A172 (cell line): ENCODE measurements at places on chromosomes 3 and 15.

DNA sequence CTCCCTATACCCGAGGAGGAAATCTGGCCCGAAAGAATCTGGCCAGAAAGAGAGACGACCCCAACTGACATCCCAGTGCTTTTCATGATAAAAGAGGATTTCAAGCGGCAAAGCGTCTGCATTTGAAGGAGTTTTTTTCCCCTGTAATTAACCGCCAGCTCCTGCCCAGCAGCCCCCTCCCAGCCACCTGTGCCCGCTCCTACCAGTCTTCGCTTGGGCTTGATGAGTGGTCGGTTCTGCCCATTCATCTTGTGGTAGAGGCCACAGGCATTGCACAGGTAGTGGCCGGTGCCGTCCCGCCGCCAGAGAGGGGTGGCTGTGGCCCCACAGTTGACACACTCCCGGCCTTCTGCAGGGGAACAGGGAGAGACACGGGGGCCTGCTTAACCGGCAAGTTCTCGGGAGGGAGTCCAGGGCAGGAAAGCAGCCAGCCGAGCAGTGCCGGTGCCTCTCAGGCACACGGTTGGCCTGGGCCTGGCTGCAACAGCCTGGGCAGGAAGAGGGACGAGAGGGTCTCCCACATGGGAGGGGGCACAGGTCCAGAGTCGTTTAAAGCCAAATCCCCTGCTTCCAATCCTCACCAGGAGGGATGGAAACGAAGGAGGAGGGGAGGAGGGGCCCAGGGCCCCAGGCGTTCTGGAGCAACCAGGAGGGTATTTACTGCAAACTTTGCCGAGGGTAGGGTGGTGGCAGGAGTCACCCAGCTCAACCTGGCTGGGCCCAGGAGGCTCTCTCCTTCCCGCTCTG, 9.2 kb downstream of the GATA2 start:
- DNase-seq = no peak

DNA sequence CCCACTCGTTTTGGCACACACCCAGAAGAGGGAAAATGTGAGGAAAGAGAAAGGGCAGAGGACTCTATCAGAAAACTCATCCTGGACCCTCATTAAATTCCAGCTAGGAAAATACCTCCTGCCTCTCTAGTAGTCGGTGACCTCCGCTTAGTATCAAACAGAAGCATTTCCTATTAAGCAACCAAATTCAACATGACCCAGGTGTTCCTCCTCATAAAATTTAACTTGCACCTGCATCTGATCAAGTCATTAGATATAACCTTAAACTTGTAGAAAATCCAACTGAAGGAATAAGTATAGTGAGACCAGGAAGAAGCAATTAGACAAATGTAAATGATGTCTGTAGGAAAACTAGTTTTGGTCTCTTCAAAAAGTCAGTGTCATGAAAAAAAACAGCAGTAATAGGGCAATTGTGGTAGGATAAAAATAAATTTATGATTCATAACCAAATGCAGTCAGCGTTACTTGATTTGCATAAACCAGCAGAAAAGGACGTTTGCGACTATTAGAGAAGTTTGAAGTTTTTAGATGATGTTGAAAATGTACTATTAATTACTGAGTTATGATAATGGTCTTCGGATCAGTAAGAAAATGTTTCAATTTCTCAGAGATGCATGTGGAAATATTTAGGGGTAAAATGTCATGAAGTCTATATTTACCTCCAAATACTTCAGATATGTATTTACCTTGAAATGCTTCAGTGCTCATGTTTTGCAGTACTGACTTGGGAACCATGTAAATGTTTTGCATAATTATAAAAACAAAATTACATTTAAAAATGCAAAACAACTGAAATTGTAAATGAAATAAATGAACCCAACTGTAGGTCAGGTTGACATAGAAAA, 44.6 kb downstream of the LDHAL6B start:
- DNase-seq = no peak

DNA sequence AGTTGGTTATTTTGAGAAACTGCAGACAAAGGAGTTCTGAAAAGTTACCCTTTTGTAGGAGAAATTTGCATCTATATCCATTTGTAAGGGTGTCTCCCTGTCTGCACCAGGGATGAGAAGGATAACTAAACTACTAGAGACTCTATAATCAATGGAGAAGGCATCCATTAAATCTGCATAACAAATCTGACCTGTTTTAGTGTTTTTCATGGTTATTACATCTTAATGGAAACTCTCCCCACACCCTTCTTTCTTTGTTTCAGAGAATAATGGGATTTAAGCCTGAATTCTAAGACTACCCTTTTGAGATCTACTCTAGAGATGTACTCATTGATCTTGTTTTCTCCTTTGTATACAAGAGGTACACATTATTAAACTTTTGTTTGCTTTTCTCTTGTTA, 82.0 kb upstream of the DAZL start:
- no peak for DNase-seq

DNA sequence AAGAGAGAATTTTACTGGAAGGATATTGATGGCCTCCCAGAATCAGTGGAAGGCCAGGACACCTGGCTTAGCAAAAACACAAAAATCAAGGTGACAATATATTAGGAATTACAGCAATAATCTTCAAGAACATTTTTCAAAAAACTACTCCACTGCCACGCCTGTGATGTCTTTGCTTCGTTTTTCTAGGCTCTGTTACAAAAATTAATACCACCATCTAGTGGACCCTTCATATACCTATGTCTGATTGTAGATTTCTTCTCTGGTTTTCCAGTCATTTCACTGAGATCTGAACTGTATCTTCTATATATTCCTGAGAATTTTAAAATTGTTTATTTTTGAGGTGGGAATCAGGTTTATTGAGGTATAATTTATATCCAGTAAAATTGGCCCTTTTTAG, 5.6 kb upstream of the SLC33A1 start:
- DNase-seq = no peak

GRCh38 chr3:137347132-137347531, 389.3 kb downstream of the IL20RB start:
- DNase-seq = no peak

DNA sequence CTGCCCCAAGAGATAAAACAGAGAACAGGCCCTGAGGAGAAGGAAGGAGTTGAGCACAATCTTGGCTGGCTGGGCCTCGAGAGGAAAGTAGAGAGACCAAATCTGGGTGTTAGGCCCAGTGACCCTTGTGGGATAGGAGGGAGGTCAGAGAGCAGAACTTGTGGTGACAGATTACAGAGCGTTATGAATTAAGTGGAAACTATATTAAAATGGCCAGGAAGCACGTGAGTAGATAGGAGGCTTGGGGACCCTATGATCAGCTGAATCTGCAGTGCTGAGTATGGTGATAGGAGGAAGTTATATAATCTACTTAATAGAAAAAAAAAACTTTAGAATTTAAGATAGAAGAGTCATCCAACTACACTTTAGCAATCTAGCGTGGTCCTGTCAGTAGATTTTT, 30.0 kb downstream of the ST6GAL1 start:
- no peak for DNase-seq
